Spleen (tissue), 13 donors: ENCODE measurements at places on chromosomes 6 and 20. TPM values are rescaled to one million over a fixed set of nuclear protein-coding genes. Genes with fewer than 3 reads are reported as not detected.

DCDC2 gene
- polyA plus RNA-seq: 0.02 TPM

PTCRA gene
- 2.9 TPM for polyA plus RNA-seq

CST1 gene
- polyA plus RNA-seq: not detected

RCAN2 gene
- polyA plus RNA-seq: 2.4 TPM

EBF4 gene
- 4.8 TPM for polyA plus RNA-seq

CD109 gene
- 0.17 TPM for polyA plus RNA-seq

CST5 gene
- not detected for polyA plus RNA-seq

SCRT2 gene
- polyA plus RNA-seq: not detected

LY6G6F gene
- polyA plus RNA-seq: 0.68 TPM

IL20RA gene
- polyA plus RNA-seq: 0.03 TPM

TBCC gene
- polyA plus RNA-seq: 51.7 TPM

RAET1L gene
- polyA plus RNA-seq: not detected

PAK1IP1 gene
- polyA plus RNA-seq: 14.7 TPM

FAM50B gene
- polyA plus RNA-seq: 6.6 TPM
